ENCODE measurements at places on chromosomes 7 and 10.

DNA sequence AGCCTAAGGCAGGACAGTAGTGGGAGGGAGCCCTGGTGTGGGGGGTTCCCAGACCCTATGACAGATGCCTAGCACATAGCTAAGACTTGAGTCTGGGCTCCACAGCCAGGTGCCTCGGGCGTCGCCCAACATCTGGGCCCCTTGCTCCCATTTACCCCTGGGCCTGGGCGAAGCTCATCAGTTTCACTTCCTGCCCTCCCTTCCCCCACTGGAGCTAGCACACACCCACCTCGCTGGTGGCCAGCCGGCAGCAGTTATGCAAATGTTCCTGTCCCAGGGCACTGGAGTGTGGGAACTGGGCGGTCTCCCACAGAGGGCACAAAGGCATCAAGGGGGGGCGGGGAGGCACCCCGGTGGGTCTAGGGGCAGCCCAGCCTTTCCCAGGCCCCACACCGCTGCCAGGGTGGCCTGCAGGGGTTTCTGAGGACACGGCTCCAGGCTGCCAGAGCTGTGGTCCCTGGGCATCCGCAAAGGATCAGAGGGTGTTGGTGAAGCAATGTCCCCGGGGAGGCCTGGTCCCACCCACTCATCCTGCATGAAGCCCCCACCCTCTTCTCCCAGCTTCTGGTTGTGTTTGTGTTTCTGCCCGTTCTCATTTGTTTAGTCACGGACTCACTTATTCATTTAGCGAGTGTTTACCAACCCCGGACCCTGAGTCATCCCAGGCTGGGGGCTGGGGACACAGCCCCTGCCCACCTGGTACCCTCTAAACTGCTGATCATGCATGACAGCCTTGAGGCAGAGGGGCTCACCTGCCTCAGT is 20.4 kb downstream of the SH2B2 start:
- DNase-seq, result no peak

DNA sequence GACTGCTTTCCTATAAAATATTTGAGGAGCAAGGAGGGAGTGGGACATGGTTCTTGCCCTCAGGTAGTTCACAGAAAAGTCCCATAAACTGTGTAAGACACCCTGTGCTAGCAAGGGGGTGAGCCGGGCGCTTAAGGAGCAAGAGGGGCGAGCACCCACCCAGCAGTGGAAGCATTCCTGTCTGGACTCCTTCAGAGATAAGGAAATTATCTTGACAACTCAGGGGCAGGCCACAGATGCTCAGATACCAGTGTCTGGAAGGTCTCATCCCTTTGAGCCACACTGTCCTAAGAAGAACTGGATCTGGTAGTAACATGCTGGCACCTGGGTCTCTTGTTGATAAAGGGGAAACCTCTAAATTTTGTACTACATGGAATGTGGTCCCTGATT is 54.1 kb downstream of the DAGLB start:
- DNase-seq, result no peak

GRCh38 chr10:84194424-84195043 is at the start of gene CDHR1:
Gene CDHR1 (plus strand): TSS chr10:84194537. CDS start chr10:84194761, 224 bp downstream.
- DNase-seq, result no peak

GRCh38 chr10:29578457-29578856 is 56.3 kb downstream of the SVIL start:
- no peak for DNase-seq

DNA sequence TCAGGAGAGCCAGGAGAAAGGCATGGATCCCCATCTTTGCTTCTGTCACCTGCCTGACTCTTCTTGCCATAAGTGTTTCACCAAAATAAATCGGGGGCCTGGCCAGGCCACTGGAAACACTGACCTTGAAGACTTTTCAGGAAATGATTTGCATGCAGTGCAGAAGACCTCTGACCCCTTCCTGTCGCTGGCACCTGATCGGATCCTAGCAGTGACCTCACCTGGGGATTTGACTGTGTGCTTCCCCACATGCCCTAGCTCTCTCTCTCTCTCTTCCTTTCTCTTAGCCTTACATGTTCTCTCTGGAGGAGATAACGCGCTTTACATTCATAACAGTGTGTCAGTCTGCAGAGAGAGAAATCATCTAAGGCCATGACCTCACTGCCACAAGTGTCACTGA is 243.0 kb downstream of the PRPF18 start:
- DNase-seq, result no peak

DNA sequence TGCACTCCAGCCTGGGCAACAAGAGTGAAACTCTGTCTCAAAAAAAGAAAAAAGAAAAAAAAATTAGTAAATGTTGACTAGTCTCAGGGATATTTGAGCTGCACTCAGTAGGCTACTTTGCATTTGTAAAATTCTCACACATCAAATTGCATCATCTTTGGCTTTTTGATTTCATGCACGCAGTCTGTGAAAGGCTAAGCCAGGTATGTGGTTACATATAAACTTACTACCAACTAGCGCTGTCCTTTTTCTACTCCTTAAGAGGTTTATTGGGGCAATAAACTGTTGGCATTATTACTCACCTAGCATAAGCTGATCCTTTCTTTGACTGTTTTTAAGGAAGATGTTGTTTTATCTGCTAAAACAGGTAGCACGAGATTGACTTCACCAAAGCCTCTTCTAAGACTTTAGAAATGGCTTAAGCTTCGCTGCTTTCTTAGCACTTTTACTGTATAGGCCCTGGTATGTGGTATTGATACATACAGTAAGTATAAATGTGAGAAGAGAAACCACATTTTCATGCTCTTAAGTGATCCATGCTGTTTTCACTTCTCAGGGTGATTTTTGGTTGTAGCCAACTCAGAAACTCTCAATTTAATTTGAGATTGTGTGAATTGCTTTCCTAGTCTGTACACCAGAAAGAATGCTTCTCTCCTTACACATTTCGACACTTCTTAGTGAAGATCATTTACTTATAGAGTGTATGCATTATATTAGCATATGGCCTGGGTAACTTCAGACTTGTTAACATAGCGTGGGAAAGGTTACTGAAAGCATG is 323.9 kb downstream of the AUTS2 start:
- no peak for DNase-seq
